Nasal cavity respiratory epithelium epithelial cell of viscerocranial mucosa (primary cell): ENCODE measurements at places on chromosomes 7 and 10. TPM values are rescaled to one million over a fixed set of nuclear protein-coding genes. Genes with fewer than 3 reads are reported as not detected.

The TRIM24 gene
- 3.4 and 11.7 TPM in 2 replicates for total RNA-seq

The BEND7 gene
- total RNA-seq: 1.4 and 10.3 TPM in 2 replicates

The TMEM273 gene
- 0.34 TPM in 1 of 2 replicates, not detected in the other for total RNA-seq

The FIGNL1 gene
- 31.0 and 31.8 TPM in 2 replicates for total RNA-seq

The ABCC2 gene
- total RNA-seq: 0.34 and 0.71 TPM in 2 replicates

The NPTX2 gene
- total RNA-seq: under 0.01 and 0.07 TPM in 2 replicates

The OPALIN gene
- total RNA-seq: not detected in 2 replicates

The ANKMY2 gene
- 8.2 and 11.6 TPM in 2 replicates for total RNA-seq
